Naive thymus-derived CD8-positive, alpha-beta T cell (primary cell): ENCODE measurements at places on chromosomes 2 and 18.
A peak's percentile ranks its signal among the peaks of the same experiment; 100 is the strongest.

GRCh38 chr2:36516136-36516870 is 81.7 kb downstream of the FEZ2 start:
- DNase-seq, result no peak

DNA sequence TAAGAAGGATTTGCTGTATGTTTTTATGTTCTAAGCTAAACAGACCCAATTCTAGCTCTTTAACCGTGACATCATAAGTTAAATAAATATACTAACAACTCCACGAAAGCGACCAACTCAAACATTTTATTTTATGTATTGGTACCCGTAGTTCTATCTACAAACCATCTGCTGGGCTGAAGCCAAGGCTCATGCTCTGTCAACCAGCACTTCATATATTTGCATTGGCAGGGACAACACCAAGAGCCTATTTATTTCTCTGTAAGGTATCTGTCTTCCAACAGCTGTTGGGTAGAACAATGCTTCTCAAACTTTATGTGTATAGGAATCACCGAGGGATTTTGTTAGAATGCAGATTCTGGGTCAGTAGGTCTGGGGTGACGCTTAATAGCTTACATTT is 64.5 kb downstream of the PID1 start:
- no peak for DNase-seq

GRCh38 chr2:239012228-239012627 is 164.3 kb downstream of the TWIST2 start:
- no peak for DNase-seq

- DNase-seq, result no peak
Observed at GRCh38 chr2:11642972-11643371, 27.0 kb downstream of the NTSR2 start.

DNA sequence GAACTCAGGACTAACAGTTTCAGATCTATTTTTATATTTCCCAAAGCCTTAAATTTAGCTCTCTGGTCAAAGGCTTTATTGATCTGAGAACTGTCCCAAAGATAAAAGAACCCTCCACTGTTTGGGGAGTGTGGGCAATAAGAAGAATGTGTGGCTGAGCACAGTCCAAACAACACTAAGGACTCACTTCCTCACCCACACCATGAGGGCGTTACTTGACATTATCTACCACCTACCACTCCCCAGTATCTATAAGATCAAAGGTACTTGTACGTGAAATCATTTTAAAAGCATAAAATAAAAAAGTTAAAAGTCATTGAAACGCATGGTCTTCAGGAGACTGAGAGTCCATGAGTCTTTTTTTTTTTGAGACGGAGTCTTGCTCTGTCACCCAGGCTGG is 54.6 kb upstream of the NFU1 start:
- DNase-seq, result no peak

GRCh38 chr2:69811591-69811990 is 17.9 kb upstream of the GMCL1 start:
- DNase-seq, result no peak

- no peak for DNase-seq
Observed at GRCh38 chr2:127164761-127165538, 55.1 kb downstream of the CYP27C1 start.

DNA sequence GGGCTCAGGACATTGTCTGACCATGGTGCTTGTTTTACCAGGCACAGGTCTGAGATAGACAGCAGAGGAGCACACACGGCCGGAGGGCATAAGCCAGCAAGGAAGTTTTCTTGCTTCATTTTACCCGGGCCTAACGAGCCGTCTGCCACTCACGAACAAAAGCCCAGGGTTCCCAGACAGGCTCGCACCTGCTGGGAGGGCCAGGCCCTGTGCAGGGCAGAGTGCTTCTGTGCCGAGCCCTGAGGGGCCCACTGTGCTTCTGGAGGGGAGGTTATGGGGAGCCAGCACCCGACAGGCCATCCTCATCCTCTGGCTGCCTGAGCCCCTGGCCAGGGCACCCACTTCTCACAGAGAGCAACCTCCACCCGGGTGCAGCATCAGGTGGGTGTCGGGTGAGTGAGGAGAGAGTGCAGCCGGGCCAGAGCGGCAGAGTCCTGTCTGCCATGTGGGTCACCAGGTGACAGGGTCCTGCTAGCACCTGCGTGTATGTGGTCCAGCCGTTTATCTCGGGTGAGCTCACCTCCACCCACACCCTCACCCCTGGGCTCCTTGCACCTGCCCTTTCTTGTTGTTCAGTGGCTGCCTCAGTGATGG is 297.9 kb downstream of the NDUFA10 start:
- DNase-seq, result no peak

DNA sequence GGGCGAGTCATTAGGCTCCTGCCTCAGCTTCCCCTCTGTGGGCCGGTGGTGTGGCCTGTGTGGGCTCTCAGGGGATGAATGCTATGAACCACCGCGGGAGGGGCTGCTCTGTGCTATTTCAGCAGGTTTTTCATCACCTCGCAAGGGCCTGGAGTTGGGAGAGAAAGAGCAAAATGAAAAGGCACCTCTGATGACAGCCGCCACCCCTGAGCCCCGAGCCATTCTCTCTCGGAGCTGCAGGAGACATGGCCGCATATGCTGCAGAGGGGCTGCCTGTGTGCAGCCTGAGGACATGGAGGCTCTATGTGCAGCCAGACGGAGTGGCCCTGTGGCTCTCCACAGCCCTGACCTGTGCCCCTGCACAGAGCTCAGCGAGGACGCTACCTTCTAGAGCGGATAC is 96.2 kb upstream of the CTDP1 start:
- DNase-seq, result no peak

- no peak for DNase-seq
Observed at GRCh38 chr18:24741965-24742724, 281.7 kb downstream of the HRH4 start.

DNA sequence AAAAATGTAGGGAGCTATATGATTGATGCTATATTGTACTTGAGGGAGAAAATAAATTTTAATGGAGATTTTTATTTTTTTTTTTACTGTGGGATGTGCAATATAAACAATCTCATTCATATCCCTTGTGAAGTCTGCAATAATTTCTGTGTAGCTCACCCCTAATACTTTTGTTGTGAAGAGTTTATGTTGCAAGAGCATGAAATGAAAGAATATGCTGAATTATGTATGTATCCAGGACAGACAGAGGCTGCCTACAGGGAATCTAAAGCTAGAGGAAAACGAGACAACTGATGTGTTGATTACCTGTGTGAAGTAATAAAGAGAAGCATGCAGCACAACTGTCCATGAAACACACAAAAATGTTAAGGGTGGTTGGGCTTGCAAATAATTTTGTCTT is 643.3 kb downstream of the DCDC2C start:
- no peak for DNase-seq

DNA sequence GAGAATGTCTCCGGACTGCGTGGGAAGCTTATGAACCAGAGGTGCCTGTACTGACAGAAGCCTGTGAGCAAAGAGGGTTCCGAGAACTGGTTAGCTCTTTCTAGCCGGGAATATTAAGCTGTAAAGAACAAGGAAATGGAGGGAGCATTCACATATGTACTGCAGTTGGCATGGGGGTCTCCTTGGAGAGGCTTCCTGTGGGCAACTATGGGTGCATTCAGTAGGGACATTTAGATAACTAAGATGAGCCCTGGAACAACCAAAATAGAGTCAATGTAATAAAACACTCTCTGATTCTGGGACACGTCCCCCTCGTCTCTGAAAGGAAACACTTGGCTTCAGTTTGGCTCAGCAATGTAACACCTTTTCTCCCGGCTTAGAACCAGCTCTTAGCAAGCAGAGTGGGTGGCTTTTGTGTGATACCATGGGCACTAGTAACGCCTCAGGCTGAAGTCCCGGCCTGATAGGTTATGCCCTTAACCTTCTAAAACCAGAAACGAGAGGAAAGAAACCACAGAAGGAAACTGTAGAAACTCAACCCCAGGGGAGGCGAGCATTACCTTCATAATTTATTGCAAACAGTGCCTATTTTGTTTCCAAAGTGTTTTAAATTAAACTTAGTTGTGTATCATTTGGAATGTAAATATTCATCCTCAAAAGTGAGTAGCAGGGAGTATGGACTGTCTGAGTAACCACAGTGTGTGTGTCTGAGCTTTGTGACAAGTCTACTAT is 48.8 kb upstream of the LPIN2 start:
- DNase-seq, result no peak

DNA sequence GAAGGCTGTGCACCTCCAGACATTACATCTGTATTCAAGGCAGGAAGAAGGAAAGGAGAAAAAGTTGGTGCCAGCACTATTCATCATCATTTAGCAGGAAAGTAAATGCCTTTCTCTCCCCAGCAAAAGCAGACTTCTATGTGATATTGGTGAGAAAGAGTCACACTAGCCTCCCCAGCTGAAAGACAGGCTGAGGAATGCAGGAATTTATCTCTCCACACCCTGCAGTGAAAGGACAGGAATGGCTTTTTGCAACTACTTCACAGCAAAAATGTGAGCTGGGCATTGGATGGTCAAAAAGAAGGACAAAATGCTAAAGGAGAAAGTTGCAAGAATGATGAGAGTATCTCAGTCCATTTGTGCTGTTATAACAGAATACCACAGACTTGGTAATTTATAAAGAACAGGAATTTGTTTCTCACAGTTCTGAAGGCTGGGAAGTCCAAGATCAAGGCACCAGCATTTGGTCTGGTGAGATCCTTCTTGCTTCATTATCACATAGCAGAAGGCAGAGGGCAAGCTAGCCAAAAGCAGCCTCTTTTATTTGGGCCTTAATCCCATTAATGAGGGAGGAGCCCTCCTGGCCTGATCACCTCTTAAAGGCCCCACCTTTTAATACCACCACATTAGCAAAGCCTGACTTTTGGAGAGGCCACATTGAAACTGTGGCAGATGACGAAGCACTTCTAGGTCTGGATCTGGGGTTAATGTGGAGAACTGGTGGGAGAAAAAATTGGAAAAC is 388.1 kb upstream of the SLC14A2 start:
- DNase-seq, result no peak

DNA sequence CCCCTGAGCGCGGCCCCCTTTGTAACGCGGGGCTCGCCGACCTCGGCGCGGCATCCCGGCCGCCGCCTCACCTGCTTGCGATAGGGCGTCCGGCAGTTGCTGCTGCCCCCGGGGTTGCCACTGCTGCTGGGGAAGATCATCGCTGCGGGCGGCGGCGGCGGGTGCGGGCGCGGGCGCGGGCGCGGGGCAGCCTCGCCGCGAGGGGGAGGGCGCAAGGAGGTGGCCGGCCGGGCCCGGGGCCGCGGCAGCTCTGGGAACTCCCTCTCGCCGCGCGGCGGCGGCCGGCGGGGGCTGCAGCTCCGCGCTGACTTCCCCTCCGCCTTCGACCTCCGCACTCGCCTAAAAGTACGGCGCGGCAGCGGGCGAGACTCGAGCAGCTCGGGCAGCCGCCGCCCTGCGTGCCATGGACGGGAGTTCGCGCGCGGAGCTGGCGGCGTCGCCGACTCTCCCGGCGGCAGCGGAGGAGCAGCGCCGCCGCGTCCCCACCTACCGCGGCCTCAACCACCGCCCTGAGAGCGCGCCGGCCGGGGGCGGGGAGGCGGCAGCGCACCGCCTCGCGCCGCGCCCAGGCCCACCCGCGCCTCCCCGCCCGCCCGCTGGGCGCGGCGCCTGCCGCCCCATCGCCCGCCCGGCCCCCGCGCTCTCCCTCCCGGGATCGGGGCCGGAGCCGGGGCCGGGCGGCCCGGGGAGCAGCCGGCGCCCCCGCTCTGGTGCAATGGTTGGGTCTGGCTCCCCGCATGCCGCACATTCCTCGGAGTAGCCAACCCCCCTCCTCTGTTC is 86.0 kb downstream of the RBMS1 start:
- peak; percentile 59 for DNase-seq

- peak; percentile 29 for DNase-seq
Observed at GRCh38 chr18:616380-616995, 19.7 kb downstream of the CLUL1 start.

DNA sequence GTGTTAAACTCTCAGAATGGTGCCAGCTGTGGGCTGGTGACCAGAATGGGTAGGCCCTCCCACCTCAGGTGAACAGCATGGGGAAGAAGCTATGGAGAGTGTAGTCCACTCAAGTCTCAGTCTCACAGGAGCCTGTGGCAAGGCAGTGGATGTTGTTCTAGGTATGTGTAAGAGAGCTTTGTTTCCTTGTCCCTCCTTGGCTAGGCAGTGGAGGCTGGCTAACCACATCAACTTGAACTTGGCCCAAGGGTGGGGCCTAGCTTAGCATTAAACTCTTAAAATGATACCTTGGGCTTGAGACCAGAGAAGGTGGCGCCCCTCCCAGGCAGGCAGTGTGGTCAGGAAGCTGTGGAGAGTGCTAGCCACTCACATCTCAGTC is 53.2 kb upstream of the SLC4A10 start:
- no peak for DNase-seq

- DNase-seq, result no peak
Observed at GRCh38 chr2:68379184-68379708, 14.2 kb downstream of the PLEK start.

DNA sequence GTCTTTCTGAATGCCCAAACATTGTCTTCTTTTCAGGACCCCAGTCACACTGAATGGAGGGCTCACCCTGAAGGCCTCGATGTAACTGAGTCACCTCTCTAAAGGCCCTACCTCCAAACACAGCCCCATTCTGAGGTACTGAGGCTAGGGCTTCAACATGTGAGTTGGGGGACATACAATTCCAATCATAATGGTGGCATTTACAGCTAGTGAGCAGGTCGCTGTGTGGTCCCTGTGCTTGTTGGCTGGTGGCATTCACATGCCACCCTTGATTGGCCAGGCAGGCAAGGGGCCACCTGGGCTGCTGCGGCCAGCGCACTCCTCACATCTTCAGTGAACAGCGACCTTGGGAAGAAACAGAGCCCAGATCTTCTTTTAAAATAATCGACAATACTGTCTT is 30.7 kb downstream of the AMER3 start:
- DNase-seq, result no peak
